ENCODE measurements at places on chromosomes 1 and 21. TPM values are rescaled to one million over a fixed set of nuclear protein-coding genes. Genes with fewer than 3 reads are reported as not detected.

The OR10Z1 gene
- total RNA-seq: not detected

The ASCL5 gene
- not detected for total RNA-seq

The IGSF3 gene
- total RNA-seq: 70.9 TPM

The CCDC190 gene
- not detected for total RNA-seq

The PGBD5 gene
- total RNA-seq: 3.6 TPM

The INKA2 gene
- 0.34 TPM for total RNA-seq

The ATP6V1G3 gene
- total RNA-seq: not detected

The DENND2D gene
- total RNA-seq: 3.4 TPM

The SEC16B gene
- total RNA-seq: 0.31 TPM

The LRRN2 gene
- not detected for total RNA-seq

The AKR7A3 gene
- 0.69 TPM for total RNA-seq

The LCE1B gene
- total RNA-seq: not detected

The C1QA gene
- total RNA-seq: not detected

The WNT4 gene
- not detected for total RNA-seq

The SLC2A5 gene
- total RNA-seq: not detected

The PYHIN1 gene
- 15.3 TPM for total RNA-seq

The COA7 gene
- total RNA-seq: 30.1 TPM

The KRTAP7-1 gene
- not detected for total RNA-seq

The CELSR2 gene
- total RNA-seq: 25.8 TPM

The TNFRSF14 gene
- total RNA-seq: 206 TPM

The UQCRHL gene
- 1.0 TPM for total RNA-seq

The PRAMEF20 gene
- total RNA-seq: not detected

The CNKSR1 gene
- total RNA-seq: not detected

The UMODL1 gene
- total RNA-seq: not detected

The RASSF5 gene
- 0.34 TPM for total RNA-seq

The MLLT11 gene
- total RNA-seq: 2.9 TPM

The ALDH4A1 gene
- total RNA-seq: 19.6 TPM

The IGSF9 gene
- under 0.01 TPM for total RNA-seq

The ALPL gene
- not detected for total RNA-seq

The RNU1-2 gene
- under 0.01 TPM for total RNA-seq

The S100A7 gene
- not detected for total RNA-seq

The ERICH3 gene
- total RNA-seq: not detected

The C1orf21 gene
- 30.5 TPM for total RNA-seq

The OLFML3 gene
- 3.3 TPM for total RNA-seq

The FHAD1 gene
- total RNA-seq: under 0.01 TPM

The PADI1 gene
- 0.15 TPM for total RNA-seq

The CLDN17 gene
- not detected for total RNA-seq

All from melanocyte of skin (primary cell).